ENCODE measurements at places on chromosomes 11 and 22. TPM values are rescaled to one million over a fixed set of nuclear protein-coding genes. Genes with fewer than 3 reads are reported as not detected.
A peak's percentile ranks its signal among the peaks of the same experiment; 100 is the strongest.

DLG2 gene
- 8.1 TPM for polyA plus RNA-seq

C22orf23 gene
- 0.73 TPM for polyA plus RNA-seq

PATE2 gene
- polyA plus RNA-seq, result 0.07 TPM

SPTBN2 gene
- 7.1 TPM for polyA plus RNA-seq

MB gene
- polyA plus RNA-seq, result 7.2 TPM

GRCh38 chr11:70885281-70886231, 366.8 kb downstream of the SHANK2 start:
- H3K27ac ChIP-seq, result no peak overlapping the region
- no peak overlapping the region for H3K4me3 ChIP-seq

DNA sequence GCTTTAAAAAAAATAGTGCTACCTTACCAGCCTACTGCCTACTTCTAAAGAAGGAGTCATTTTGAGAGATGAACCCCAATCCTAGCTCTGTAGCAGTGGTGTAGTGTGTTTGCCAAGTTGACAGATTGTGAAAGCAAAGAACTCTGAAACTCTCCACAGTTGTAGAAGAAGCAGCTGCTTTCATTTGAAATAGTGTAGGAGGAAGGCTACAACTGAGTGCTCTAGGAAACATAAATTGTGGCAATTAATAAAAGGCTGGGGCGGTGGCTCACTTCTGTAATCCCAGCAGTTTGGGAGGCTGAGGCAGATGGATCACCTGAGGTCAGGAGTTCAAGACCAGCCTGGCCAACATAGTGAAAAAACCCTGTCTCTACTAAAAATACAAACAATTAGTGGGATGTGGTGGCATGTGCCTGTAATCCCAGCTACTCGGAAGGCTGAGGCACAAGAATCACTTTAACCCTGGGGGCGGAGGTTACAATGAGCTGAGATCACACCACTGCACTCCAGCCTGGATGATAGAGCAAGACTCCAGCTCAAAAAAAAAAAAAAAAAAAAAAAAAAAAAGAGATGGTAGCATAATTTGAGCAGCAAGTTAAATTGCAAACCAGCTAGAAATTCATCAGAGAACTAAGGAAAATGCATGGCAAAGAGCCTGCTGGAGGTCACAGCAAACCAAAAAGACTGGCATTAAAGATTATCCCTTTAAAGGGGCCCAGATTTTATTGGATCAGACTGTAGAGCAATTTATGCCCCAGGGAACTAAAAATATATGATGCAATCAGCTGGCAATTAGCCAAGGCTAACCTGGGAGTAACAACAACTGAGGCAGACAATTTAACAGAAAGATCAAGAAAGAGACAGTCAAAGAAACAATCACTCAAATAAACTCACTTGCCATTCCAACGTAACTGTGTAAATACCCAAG, 112.6 kb downstream of the LUZP2 start:
- peak; percentile 20 for DNase-seq
- H3K4me1 ChIP-seq, result no peaks in the 10 kb centered on the region
- no peaks in the 10 kb centered on the region for H3K36me3 ChIP-seq
- H3K4me3 ChIP-seq, result no peak overlapping the region
- H3K27ac ChIP-seq, result no peak overlapping the region
- no peaks in the 10 kb centered on the region for H3K27me3 ChIP-seq

DNA sequence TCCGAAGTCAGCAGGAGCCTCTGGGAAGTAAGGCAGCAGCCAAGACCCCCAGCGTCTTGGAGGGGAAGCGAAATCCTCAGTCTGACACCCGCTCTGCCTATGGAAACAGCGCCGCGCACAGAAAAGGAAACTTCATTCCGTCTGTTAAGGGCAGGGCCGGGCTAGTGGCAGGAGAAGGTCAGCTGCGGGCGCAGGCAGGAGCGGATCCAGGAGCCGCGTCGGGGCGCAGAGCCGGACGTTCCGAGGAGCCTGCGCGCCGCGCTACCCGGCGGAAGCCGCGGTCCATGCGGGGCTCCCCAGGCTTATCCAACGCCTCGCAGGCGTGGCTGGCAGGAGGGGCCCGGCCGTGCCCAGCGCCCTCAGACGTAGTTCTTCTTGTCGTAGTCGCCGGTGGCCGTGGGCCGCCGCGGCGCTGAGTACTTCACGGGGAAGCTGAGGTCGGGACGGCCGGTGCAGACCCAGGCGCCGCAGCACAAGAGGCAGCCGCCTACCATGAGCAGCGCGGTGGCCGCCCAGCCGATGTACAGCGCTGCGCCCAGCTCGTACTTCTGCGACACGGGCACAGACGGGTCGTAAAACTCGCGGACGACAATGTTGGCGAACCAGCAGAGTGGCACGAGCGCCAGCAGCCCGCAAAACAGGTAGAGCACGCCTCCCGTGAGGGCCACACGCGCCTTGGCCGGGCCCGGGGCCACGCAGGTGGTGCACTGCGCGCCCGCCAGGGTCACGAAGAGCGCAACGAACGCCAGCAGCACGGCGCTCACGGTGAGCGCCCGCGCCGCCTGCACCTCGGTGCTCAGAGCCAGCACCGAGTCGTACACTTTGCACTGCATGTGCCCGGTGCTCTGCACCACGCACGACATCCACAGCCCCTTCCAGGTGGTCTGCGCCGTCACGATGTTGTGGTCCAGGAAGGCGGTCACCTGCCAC, 705 bp downstream of the CLDN5 start:
- H3K4me1 ChIP-seq, result peaks cover 3% of the 10 kb centered on the region
- peak overlapping the region; percentile 11 for H3K4me3 ChIP-seq
- no peak overlapping the region for H3K27ac ChIP-seq
- DNase-seq, result no peak

GRCh38 chr11:82967381-82967780, 65.8 kb downstream of the DDIAS start:
- H3K27me3 ChIP-seq, result no peaks in the 10 kb centered on the region
- no peak for DNase-seq
- H3K4me3 ChIP-seq, result no peak overlapping the region
- no peaks in the 10 kb centered on the region for H3K4me1 ChIP-seq
- no peak overlapping the region for H3K27ac ChIP-seq
- H3K36me3 ChIP-seq, result no peaks in the 10 kb centered on the region

DNA sequence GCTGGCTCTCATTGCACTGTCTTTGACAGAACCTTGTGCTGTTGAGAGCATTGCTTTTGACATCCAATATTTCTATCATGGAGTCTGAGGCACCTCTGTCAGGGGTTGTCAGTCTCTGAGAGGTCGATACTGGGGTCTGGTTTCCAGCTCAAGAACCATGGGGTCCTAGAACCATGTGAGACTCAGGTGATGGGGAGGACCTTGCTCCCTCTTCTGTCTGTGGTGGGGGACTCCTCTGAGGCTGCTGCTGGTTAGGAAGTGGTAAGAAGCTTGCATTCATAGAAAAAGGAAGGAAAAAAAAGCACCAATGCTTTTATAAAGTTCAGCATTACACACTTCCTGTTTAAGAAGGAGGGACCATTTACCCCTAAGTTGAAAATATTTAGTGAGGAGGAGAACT, 91.8 kb upstream of the CD44 start:
- no peak overlapping the region for H3K4me3 ChIP-seq
- H3K36me3 ChIP-seq, result no peaks in the 10 kb centered on the region
- H3K27ac ChIP-seq, result no peak overlapping the region
- no peak for DNase-seq
- no peaks in the 10 kb centered on the region for H3K27me3 ChIP-seq
- H3K4me1 ChIP-seq, result no peaks in the 10 kb centered on the region

- peaks cover 6% of the 10 kb centered on the region for H3K36me3 ChIP-seq
- peaks cover 3% of the 10 kb centered on the region for H3K4me1 ChIP-seq
- no peak for DNase-seq
- H3K27ac ChIP-seq, result no peak overlapping the region
- no peaks in the 10 kb centered on the region for H3K27me3 ChIP-seq
- no peak overlapping the region for H3K4me3 ChIP-seq
These were observed 96.5 kb upstream of the APOA1 start for GRCh38 chr11:116933961-116934360.

- no peaks in the 10 kb centered on the region for H3K27me3 ChIP-seq
- DNase-seq, result no peak
- no peak overlapping the region for H3K4me3 ChIP-seq
- H3K36me3 ChIP-seq, result no peaks in the 10 kb centered on the region
- H3K27ac ChIP-seq, result no peak overlapping the region
These were observed 1.4 kb downstream of the MYEOV start for GRCh38 chr11:69295079-69295994.

GRCh38 chr11:10876158-10876557, 18.3 kb upstream of the ZBED5 start:
- H3K4me1 ChIP-seq, result no peaks in the 10 kb centered on the region
- H3K27ac ChIP-seq, result no peak overlapping the region
- no peak for DNase-seq
- no peaks in the 10 kb centered on the region for H3K36me3 ChIP-seq
- H3K4me3 ChIP-seq, result no peak overlapping the region
